ENCODE measurements at places on chromosomes 6 and 20.
A peak's percentile ranks its signal among the peaks of the same experiment; 100 is the strongest.

DNA sequence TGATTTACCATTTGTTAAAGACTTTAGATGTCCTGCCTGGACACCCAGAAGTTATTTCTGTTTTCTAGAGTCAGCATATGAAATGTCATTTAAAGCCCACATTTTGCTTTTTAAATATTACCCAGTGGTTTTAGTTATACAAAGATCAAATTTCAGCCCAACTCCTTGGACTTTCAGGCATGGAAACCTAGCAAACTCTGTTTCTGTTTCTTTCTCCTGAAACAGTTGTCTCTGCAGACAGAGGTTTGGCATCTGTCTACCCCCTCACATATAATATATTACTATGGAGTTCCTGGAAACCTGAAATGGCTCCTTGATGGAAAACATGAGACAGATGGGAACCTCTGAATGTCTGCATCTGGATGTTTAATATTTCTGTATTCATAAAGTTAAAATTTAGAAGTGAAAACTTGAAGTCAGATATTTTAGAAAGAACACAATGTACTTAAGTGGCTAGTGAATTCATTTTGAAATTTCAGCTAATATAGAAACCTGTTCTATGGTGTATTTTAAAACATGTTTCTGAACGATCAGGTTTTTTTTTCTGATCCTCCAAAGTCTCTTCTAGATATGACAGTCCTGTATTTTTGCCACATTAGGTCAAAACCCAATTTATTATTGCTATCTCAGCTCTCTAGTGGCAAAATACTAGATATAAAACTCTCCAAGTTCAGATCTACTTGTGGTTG lies 743.3 kb downstream of the CD109 start:
- DNase-seq: no peak

DNA sequence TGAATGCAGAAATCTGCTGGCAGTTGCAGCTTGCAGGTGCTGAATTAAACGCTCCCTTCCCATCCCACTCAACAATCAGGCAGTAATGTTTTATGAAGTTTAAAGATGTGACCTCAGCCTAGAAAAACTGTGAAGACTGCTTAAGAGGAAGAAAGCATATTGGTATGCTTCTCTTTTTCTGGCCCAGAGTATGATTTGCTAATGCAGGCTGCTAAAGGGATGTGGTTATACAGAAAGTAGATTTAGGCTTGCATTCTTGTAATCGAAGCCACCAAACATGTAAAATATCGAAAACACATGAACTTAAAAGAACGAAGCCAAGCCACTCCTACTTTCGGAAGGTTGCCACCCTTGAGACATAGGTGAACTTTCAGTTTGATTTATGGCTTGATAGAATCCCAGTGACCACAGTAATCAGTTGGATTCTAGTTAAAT lies 40.7 kb downstream of the MAP3K5 start:
- no peak for DNase-seq

DNA sequence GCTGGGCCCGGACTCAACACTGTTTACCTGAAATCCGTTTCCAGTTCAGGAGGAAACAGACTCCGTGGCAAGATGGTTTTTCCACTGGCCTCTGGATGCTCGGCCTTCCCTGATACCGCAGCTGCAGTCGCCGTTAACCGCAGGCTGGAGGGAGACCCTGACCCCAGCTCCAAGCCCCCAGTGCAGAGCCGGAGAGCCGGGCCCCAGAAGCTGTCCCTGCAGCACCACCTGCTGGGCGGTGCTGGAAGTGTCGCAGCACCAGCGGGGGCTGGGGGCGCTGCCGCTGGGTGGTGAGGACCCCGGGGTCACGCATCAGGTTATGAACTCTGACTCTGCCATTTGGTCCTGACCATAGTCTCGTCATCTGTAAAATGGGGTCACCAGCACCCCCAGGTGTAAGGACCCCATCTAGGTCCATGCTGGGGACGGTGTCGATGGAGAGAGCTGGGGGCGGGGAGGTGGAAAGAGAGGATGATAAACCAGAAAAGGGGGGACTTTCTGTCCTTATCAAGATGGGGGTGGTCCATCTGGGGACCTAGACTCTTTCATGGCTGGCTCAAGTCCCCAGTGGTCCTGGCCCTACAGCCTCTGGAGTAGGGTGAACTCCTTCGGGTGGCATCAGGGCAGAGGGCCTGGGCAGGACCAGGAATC lies 20.8 kb upstream of the CHRNA4 start:
- no peak for DNase-seq

DNA sequence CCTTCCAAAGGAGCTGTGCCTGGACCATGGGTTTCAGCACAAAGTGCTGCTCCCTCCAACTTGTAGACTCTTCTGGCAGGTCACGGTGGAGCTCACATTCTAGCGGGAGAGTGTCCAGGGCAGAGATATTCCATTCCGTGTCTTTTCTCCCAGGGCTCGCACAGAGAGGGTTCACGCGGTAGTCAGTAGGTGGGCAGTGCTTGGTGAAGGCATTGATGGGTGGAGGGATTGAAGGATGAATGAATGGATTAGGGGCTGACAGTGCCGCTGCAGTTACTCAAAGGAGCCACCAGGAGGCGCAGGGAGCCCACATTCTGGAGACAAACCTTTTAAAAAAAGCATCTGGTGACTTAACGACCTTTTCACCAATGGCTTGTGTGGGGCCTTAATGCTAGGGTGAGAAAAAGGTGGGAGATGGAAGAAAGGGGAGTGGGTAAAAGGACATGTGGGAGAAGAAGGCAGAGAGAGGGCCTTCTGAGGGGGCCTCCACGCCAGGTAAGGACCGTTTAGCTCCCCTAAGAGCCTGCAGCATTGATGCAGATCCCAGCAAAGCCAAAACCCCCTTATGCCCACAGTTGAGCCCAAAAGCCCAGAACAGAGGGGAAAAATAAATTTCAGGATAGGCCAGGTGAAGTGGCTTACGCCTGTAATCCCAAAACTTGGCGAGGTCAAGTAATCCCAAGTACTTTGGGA lies 17.5 kb upstream of the FAM110A start:
- peak; percentile 56 for DNase-seq

GRCh38 chr6:18034798-18035202 lies 47.4 kb upstream of the KIF13A start:
- peak; percentile 12 for DNase-seq

- no peak for DNase-seq
Measured at GRCh38 chr20:25148181-25148981, 47.1 kb upstream of the ENTPD6 start.

- DNase-seq: peak; percentile 41
Measured at GRCh38 chr6:163180874-163181541, 233.5 kb upstream of the QKI start.
